GM20000 (cell line): ENCODE measurements at places on chromosomes 3 and 15.

DNA sequence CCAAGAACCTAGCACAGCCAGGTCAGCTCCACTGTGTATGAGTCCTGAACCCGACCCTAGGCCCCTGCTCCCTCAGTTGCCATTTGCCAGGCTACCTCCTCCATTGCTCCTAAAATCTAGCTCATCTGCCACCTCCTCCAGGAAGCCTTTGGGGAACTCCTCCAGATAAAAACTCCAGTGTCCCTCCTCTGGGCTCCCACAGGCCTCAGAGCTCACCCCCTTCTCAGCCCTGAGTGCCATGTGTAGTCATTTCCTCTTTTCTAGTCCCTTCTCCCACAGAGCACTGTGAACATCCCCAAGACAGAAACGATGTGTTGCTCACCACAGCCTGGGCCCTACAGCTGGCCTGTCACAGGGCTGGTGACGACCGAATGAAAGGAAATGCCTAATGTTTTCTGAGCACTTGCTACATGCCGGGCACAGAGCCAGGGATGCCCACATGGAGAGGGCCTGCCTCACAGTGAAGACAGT, 61.0 kb downstream of the IQSEC1 start:
- peak; percentile 48 for DNase-seq

GRCh38 chr3:157069406-157069805, 90.5 kb downstream of the CCNL1 start:
- no peak for DNase-seq

GRCh38 chr3:13073326-13074005, at the start of gene IQSEC1:
Gene IQSEC1, minus strand, starts transcription at chr3:13073429. Its CDS starts 415 bp downstream, at chr3:13073014.
- DNase-seq: peak; percentile 91

- DNase-seq: no peak
These were observed 7.6 kb downstream of the XCR1 start for GRCh38 chr3:46019707-46020106.

- DNase-seq: no peak
These were observed 125.7 kb upstream of the ZBED2 start for GRCh38 chr3:111720681-111721380.

DNA sequence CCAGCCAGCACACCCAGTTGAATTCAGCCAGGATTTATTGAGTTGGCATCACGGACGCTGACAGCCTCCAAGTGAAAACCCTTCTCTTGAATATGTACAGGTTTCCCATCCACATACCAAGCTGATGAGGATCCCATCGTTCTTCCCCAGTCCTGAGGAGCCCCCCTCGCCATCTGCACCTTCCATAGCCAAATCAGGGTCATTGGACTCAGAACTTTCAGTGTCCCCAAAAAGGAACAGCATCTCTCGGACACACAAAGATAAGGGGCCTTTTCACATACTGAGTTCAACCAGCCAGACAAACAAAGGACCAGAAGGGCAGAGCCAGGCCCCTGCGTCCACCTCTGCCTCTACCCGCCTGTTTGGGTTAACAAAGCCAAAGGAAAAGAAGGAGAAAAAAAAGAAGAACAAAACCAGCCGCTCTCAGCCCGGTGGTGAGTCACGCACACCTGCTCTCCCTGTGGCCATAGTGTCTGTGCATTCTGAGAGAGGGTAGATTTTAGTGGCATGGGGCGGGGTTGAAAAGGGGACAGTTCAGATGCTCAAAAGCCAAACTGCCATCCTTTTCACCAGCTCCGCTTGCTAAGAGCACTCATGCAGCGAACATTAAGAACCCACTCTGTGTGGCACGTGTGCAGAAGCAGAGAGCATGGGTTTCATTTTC, 51.2 kb downstream of the KLHL25 start:
- no peak for DNase-seq
